ENCODE measurements at places on chromosomes 1 and 21. TPM values are rescaled to one million over a fixed set of nuclear protein-coding genes. Genes with fewer than 3 reads are reported as not detected.

- no peak for DNase-seq
- no peaks in the 10 kb centered on the region for H3K4me1 ChIP-seq
- no peak overlapping the region for H3K27ac ChIP-seq
- H3K4me3 ChIP-seq = no peak overlapping the region
- H3K36me3 ChIP-seq = no peaks in the 10 kb centered on the region
- no peaks in the 10 kb centered on the region for H3K27me3 ChIP-seq
Measured at GRCh38 chr1:209416716-209417115, 166.8 kb upstream of the CAMK1G start.

DNA sequence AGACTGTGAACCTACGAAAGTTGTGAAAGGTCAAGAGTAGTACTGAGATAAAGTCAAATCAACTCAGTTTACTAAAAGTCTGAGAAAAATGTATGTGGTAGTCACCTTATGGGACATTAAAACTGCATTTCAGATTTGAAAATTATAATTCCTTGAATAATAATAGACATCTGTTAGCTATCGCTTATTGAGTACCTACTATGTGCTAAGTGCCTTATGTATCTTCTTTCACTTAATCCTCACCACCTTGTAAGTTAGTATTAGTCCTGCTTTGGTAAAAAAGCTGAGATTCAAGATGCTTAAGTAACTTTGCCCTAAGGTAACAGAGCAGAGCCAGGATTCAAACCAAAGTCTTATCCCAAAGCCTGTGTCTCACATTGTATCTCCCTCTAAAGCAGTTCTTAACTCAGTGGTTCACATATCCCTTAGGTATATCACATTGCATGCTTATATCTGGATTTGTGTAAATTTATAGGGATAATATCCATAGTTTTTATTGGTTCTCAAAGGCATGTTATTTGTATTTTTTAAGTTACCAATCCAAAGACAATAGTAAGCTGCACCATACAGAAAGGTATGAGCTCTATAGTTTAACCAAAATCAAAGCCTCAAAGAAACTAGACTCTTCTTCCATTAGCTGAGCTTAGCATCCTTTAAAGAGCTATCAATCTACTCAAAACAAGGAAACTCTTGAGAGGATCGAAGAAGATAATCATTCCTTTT lies 865 bp downstream of the PIGC start:
- H3K4me1 ChIP-seq = peaks cover 36% of the 10 kb centered on the region
- no peaks in the 10 kb centered on the region for H3K36me3 ChIP-seq
- H3K27me3 ChIP-seq = no peaks in the 10 kb centered on the region
- no peak for DNase-seq

DNA sequence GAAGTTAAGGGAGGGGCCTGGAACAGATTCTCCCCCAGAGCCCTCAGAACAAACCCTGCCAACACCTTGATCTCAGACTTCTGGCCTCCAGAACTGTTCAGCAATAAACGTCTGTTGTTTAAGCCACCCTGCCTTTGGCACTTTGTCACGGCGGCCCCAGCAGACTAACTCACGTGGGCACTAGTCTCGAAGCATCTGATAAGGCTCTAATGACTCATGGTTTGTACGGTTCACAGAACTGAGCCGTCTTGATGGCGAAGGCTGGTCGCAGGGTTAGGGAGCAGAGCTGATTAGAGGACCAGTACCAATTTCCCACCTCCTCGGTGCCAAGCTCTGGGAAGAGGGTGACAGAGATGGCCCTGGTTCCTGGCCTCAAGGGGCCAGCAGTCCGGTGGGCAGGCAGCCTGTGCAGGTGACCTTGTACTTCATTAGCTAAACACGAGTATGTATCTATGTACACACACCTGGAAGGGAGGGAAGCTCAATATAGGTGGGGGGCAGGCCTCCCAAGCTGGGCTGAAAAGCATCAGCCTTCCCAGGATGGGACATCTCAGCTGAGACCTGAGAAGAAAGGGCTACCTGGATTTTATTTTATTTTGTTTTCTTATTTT lies 112.8 kb downstream of the MRPS6 start:
- no peaks in the 10 kb centered on the region for H3K27me3 ChIP-seq
- no peaks in the 10 kb centered on the region for H3K4me1 ChIP-seq
- no peak overlapping the region for H3K27ac ChIP-seq

DNA sequence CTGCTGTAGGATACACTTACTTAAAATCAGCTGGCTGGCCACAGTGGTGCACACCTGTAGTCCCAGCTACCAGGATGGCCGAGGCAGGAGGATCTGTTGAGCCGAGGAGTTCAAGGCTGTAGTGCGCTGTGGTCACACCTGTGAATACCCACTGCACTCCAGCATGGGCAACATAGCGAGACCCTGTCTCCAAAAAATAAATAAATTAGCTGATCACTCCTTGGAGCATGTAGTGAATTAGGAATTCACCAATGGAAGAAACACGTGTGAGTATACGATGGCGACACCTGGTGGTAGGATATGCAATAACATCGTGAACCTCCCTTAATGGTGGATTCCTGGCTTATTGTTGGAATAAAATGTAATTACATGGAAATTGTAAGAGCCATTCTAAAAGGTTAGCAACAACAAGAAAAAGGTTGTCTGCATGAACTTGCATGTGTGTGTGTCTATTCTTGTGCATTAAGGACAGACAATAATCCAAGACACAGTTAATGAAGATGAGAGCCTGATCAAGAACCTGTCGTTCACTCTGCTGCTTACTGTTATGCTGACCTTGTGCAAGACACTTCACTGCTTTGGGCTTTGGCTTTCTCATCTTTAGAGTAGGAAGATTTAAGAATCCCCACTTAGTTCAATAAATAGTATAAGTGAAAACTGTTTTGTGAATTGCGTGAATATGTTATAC lies 38.6 kb upstream of the COX20 start:
- peak; percentile 46 for DNase-seq
- H3K36me3 ChIP-seq = no peaks in the 10 kb centered on the region
- no peak overlapping the region for H3K27ac ChIP-seq
- no peaks in the 10 kb centered on the region for H3K4me1 ChIP-seq

The TMEM59 gene
- 212 TPM for total RNA-seq

GRCh38 chr1:87134625-87135328 lies 193.9 kb upstream of the LMO4 start:
- no peak overlapping the region for H3K4me3 ChIP-seq
- no peak overlapping the region for H3K27ac ChIP-seq
- no peak for DNase-seq
- H3K4me1 ChIP-seq = peaks cover 6% of the 10 kb centered on the region
- no peaks in the 10 kb centered on the region for H3K27me3 ChIP-seq
- no peaks in the 10 kb centered on the region for H3K36me3 ChIP-seq

The SELE gene
- not detected for total RNA-seq

GRCh38 chr1:45501505-45501859 lies 1.4 kb downstream of the MMACHC start:
- no peaks in the 10 kb centered on the region for H3K27me3 ChIP-seq
- H3K27ac ChIP-seq = no peak overlapping the region
- DNase-seq = no peak
- H3K4me3 ChIP-seq = no peak overlapping the region
- H3K4me1 ChIP-seq = peaks cover 18% of the 10 kb centered on the region

DNA sequence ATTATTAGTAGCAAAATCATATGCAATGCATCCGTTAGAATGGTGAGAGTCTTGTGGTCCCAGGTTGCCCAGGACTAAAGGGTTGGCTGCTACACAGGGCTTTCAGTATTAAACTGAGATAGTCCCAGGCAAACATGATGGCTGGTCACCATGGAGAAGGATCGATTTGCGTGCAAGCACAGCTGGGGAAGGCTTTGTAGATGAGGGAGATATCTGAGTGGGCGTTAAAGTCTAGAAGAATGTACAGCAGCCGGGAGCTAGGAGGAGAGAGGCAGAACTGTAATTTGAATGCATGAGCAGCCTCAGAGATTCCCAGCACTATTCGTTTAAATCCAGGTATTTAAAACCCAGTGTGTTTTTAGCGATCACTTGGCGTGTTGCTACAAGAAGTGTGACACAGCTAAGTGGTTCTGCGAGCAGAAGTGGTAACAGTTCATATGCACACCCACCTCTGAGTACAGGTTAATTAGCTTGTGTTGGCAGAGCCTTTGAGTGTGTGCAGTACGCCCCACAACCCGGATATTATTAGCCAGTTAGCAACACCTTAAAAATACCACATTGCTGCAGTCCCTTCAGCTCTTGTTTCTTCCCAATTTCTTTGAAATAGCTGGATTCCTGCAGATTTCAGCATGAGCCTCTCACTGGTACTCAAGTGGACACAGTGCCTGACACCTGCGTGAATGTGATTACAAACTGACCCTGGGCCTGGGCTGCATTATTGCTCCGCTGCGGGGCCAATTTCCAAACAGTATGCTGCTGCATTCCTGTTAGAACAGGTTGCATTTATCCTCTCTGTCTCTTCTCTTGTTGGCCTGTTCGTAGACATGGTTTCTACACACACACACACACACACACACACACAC lies 67.2 kb upstream of the SCAF4 start:
- H3K4me1 ChIP-seq = no peaks in the 10 kb centered on the region
- DNase-seq = no peak
- H3K36me3 ChIP-seq = no peaks in the 10 kb centered on the region
- no peaks in the 10 kb centered on the region for H3K27me3 ChIP-seq

DNA sequence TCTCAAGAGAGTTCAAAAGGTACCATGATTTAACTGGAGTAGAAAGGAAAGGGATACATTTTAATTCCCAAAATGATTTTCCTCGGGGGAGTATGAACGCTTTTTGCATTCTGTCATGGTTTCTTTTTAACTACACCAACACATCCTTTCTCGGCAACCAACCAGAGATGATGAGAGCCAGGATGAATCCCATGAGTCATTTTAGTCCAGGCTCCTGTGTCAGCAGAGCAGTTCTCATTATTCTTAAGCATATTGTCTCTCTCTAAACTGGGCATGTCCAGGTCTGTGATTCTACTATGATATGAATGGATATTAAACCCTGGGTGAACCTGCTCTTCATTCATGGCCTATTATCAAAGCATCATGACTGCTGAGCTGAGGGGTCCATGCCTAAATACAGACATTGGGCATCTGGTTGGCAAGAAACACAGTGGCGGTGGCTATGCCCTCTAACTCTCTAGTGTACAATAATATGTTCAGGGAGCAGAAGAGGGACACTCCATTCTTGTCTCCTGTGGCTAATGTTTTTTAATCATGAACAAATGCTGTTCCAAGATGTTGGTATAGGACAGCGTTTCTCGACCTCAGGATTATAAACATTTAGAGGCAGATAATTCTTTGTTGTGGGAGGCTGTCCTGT lies 124.3 kb upstream of the ESRRG start:
- no peak for DNase-seq
- H3K4me1 ChIP-seq = no peaks in the 10 kb centered on the region
- H3K4me3 ChIP-seq = no peak overlapping the region
- no peaks in the 10 kb centered on the region for H3K36me3 ChIP-seq
- no peaks in the 10 kb centered on the region for H3K27me3 ChIP-seq

GRCh38 chr1:30084909-30085571 lies 638.3 kb downstream of the MATN1 start:
- H3K4me1 ChIP-seq = no peaks in the 10 kb centered on the region
- H3K36me3 ChIP-seq = no peaks in the 10 kb centered on the region
- H3K27me3 ChIP-seq = no peaks in the 10 kb centered on the region

DNA sequence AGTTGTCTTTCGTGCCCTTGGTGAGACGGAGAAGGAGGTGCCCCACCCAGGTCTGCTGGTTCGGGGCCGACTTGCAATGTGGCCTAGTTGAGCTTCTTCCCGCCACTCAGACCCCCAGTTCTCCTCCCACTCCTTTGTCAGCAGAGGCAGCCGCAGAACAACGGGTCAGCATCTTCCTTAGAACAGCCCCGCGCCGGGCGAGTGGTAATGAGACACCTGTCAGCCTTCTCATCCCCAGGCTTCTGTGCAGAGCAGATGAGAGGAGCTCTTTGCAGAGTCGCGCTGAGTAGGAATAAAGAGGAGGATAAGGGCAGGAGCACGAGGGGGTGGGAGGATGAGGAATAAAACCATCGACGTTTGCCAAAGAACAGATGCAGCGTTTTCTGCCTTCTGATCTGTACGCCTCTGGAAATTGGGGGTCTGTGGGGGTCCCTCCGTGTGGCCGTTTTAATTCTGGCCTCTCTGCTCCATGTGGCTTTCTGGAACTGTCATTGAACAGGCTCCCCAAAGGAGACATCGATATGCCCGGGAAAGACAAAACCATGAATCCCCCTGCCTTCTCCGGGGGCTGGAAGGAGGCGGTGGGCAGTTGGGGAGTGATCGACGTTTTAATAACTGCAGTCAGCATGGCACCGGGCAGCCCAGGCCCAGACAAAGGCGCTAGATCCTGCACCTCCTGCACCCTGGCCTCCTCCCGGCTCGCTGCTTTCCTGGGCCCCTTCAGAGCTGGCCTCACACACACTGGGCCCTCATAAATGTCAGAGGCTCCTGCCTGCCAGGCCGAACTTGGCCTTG lies 27.5 kb upstream of the IGSF21 start:
- DNase-seq = no peak
- no peaks in the 10 kb centered on the region for H3K36me3 ChIP-seq
- H3K27ac ChIP-seq = no peak overlapping the region
- no peak overlapping the region for H3K4me3 ChIP-seq
- H3K4me1 ChIP-seq = no peaks in the 10 kb centered on the region

The RHOU gene
- total RNA-seq = 3.4 TPM

- H3K4me1 ChIP-seq = no peaks in the 10 kb centered on the region
- no peaks in the 10 kb centered on the region for H3K27me3 ChIP-seq
- H3K27ac ChIP-seq = no peak overlapping the region
- DNase-seq = no peak
Measured at GRCh38 chr1:233427907-233428306, 100.4 kb downstream of the MAP3K21 start.

The EVA1B gene
- 6.3 TPM for total RNA-seq

DNA sequence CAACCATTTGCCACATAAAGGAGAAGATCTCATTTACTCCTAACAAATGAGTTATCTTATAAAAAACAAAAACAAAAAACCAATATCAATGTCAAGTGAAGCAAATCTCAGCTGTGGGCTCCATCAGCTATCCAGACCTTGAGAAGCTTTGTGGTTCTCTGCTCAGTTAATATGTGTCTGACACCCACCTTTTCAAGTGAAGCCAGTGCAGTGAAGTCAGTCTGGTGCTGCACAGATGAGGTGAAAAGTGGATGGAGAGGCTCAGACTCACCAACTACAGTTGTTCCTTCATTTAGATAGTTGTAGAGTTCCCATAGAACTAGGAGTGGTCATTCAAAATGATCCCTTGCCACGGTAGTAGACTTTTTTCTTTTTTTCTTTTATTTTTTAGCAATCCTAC lies 106.8 kb downstream of the NTNG1 start:
- DNase-seq = no peak
- H3K4me1 ChIP-seq = no peaks in the 10 kb centered on the region
- H3K27me3 ChIP-seq = no peaks in the 10 kb centered on the region
- no peak overlapping the region for H3K4me3 ChIP-seq
- H3K27ac ChIP-seq = no peak overlapping the region

The MXRA8 gene
- total RNA-seq = not detected

DNA sequence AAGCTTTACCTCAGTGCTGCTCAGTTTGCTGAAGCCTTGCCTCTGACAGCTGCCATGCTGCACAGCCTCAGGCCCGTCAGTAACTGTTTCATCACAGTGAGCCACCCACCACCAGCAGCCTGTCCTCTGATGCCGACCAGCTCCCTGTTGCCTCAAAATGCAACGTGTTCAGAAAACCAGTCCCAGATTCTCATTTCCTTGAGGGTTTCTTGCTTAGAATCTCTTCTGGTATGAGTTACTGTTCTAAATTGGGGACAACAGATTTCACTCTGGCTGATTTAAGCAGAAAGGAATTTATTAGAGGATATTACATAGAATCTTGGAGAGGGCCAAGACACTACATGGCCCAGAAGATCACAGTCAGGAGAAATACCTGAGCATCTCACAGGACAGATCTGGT lies 11.0 kb downstream of the UBL4B start:
- H3K27me3 ChIP-seq = no peaks in the 10 kb centered on the region
- no peak for DNase-seq
- H3K36me3 ChIP-seq = no peaks in the 10 kb centered on the region
- no peaks in the 10 kb centered on the region for H3K4me1 ChIP-seq

GRCh38 chr1:197776351-197777105 lies 1.2 kb upstream of the DENND1B start:
- no peaks in the 10 kb centered on the region for H3K27me3 ChIP-seq
- H3K4me3 ChIP-seq = no peak overlapping the region
- DNase-seq = peak; percentile 68
- peaks cover 68% of the 10 kb centered on the region for H3K4me1 ChIP-seq
- H3K36me3 ChIP-seq = no peaks in the 10 kb centered on the region

Measured in CD4-positive, alpha-beta memory T cell (primary cell).